ENCODE measurements at places on chromosomes 11 and 22.

DNA sequence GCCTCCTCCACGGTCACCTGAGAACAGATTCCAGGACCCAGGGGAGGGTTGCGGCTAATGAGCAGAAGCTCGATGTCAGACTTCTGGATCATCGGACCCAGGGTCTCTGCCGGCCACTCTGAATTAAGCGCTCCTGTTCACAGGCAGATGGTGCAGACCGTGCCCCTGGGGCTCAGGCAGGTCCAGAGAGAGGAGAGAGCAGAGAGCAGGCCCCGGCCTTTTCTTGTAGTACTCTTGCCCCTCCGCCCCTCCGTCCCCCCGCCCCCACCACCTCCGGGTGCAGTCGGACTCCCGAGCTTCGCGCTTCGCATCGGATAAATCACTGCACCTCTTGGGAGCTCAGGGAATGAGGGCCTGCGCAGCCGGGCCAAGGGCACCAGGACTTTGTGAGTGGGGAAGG, 50.3 kb downstream of the RPS6KA4 start:
- no peak for DNase-seq

- DNase-seq, result no peak
These were observed 2.0 kb downstream of the DUSP8 start for GRCh38 chr11:1570001-1570453.

- no peak for DNase-seq
These were observed 56.2 kb downstream of the MICAL3 start for GRCh38 chr22:17968126-17968525.

- no peak for DNase-seq
These were observed 2.2 kb downstream of the TNKS1BP1 start for GRCh38 chr11:57322256-57323166.

- no peak for DNase-seq
These were observed 457.0 kb downstream of the MN1 start for GRCh38 chr22:27344546-27344945.

Measured in suppressor macrophage treated with lipopolysaccharide for 4 hours (primary cell).